ENCODE measurements at places on chromosomes 2 and 18.

DNA sequence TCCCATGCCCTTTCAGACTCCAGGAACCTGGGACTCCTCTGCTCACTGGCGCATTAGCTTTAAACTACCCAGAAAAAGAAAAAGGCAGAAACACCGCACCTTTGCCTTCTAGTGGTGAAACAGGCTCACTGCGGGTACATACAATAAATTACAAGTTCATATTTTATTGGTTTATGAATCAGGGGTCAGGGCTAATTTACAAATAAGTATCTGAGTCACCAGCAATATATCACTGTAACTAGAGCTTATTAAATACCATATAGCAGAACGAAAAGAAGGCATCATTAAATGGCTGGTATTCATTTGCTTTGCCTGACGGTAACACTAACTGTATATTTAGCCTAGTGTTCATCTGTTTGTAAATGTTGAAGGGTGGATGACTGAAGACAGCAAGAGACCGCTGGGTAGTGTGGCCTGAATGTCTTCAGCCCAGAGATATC, 26.9 kb upstream of the DTNB start:
- no peak for DNase-seq

DNA sequence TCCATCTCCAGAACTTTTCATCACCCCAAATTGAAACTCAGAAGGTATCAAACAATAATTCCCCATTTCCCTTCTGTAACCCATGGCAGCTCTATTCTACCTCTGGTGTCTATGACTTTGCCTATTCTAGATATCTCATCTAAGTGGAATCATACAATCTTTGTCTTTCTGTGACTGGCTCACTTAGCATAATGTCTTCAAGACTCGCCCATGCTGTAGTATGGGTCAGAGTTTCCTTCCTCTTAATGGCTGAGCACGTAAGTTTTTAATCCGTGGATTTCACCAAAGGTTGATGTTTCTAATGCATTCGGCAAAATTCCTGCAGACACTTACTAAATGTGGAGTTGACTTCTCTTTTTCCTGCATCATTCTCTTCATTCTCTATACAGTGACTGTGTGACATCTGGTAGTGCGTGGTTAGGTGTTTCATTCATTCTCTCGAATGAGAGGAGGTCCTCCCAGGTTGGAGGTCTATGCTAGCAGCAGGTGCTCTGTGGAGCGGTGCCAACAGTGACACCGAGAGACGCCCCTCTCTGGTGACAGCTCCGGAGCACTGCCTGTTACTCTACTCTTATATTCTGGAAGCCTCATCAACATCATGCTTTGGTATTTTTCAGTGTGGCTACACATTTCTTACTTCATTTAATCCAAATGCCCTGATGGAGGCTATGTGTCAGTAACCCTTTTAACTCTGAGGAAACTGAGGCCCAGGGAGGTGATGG, 50.1 kb downstream of the ATOH8 start:
- DNase-seq: no peak

DNA sequence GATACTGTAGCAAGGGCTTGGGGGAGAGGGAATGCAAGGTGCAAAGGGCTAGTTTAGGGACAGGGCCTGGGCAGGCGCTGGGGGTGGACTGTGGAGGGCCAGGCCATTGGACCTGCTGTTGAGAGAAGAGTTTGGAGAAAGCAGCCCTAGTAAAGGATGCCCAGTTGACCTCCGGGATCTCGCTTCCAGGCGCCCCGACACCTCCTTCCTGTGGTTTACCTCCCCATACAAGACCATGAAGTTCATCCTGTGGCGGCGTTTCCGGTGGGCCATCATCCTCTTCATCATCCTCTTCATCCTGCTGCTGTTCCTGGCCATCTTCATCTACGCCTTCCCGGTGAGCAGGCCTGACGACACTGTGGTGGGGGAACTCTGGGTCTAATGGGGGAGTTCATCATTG, 229.0 kb downstream of the DYSF start:
- DNase-seq: no peak

GRCh38 chr2:30422444-30423040, 24.5 kb upstream of the LCLAT1 start:
- no peak for DNase-seq

DNA sequence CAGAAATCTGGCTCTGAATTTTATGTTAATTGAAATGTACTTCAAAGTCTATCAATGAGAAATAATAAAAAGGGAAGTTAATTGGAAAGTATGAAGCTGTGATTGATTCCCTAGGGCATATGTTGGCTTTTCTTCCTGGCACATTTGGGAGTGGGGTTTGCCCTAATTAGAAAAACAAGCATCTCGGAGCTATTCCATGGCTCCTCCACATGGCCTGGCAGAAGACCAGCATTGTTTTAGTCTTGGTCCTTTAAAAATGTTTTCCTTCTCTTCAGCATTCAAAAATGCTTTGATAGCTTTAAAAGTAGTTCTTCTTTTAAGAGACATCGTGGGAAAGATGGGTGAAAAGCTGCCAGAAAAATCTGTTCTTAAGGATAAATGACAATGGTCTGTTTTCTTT, 445.5 kb upstream of the PKDCC start:
- DNase-seq: no peak

GRCh38 chr2:227442639-227443038, 29.3 kb upstream of the AGFG1 start:
- no peak for DNase-seq
